Progenitor cell of endocrine pancreas (in vitro differentiated cells): ENCODE measurements at places on chromosomes 7 and 10.
A peak's percentile ranks its signal among the peaks of the same experiment; 100 is the strongest.

DNA sequence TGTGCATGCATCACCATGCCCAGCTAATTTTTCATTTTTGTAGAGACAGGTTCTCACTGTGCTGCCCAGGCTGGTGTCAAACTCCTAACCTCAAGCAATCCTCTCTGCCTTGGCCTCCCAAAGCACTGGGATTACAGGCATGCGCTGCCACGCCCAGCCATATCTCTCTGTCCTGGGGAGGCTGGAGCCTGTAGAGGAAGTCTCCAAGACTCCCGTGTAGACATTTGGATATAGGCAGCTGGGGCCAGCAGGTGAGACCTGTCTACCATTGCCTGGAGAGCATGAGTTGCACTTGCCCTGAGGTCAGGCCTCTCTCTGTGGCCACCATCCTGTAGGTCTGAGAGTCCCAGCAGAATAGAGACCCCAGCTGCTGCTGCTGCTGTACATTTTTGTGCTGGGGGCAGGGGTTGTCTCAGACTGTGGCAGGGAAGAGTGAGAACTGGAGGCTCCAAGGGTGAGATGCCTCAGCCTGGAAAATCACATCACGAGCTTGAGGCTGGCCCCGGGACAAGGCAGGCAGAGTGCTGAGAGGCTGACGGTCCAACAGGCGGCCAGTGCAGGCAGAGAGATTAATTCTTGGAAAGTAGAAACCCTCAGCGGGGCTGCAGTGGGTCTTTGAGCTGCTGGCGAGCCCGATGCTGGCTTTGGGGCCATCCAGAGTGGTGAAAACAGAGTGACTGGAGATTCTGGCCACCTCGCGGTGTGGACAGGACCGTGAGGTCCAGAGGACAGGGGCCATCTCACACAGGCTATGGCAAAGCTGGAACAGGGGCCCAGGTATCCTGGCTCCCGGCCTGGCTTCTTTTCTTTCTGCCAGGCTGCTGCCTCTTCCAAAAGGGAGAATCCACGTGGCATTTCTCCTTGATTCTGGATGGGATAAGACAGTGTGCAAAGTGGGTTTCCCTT is 60.9 kb downstream of the TMEM270 start:
- H3K27me3 ChIP-seq = no peaks in the 10 kb centered on the region
- H3K4me1 ChIP-seq = peaks cover 8% of the 10 kb centered on the region
- DNase-seq = no peak
- no peak overlapping the region for H3K27ac ChIP-seq

DNA sequence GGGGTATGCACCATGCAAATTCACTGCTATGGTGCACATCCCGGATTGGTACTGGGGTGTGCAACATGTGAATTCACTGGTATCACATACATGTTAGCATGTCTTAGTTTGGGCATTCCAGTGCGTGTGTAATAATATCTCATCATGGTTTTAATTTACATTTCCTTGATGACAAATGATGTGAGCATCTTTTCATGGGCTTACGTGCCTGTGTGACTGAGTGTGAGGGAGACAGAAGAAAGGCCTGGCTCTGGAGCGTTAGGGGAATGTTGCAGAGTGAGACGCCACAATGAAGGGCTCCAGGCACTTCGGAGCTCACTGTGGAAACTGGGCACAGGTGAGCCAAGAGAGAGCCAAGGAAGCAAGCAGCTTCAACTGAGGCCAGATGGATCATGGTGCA is 162.6 kb downstream of the UBE2H start:
- DNase-seq = no peak
- H3K36me3 ChIP-seq = no peaks in the 10 kb centered on the region
- H3K4me3 ChIP-seq = no peak overlapping the region
- H3K27me3 ChIP-seq = peaks cover 64% of the 10 kb centered on the region
- no peak overlapping the region for H3K27ac ChIP-seq

- H3K4me1 ChIP-seq = peaks cover 5% of the 10 kb centered on the region
- no peak overlapping the region for H3K4me3 ChIP-seq
- no peaks in the 10 kb centered on the region for H3K36me3 ChIP-seq
- H3K27ac ChIP-seq = no peak overlapping the region
- DNase-seq = no peak
These were observed 87.8 kb upstream of the DYNC1I1 start for GRCh38 chr7:95684505-95684904.

- H3K4me3 ChIP-seq = no peak overlapping the region
- H3K27ac ChIP-seq = peak overlapping the region; percentile 26
- peaks cover 29% of the 10 kb centered on the region for H3K4me1 ChIP-seq
These were observed 23.8 kb downstream of the DIP2C start for GRCh38 chr10:665579-666091.

DNA sequence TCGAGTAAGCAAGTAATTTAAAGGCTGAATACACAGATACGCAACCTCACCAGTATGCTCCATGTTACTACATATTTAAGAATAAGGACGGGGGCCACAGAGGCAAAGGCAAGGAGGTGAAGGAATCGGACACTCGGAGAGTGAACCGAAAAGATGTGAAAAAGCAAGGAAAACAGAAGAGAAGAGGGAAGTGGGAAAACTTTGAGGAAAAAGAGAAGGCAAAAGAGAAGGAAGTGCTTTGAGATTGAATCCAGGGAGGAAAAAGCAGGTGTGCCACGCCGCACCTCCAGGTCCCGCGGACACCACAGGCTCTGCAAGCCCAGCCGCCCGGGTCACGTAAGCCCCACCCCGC is 367 bp upstream of the AVL9 start:
- no peak for DNase-seq
- peaks cover 16% of the 10 kb centered on the region for H3K4me1 ChIP-seq
- no peaks in the 10 kb centered on the region for H3K27me3 ChIP-seq
- H3K36me3 ChIP-seq = peaks cover 3% of the 10 kb centered on the region
- H3K4me3 ChIP-seq = peak overlapping the region; percentile 98

DNA sequence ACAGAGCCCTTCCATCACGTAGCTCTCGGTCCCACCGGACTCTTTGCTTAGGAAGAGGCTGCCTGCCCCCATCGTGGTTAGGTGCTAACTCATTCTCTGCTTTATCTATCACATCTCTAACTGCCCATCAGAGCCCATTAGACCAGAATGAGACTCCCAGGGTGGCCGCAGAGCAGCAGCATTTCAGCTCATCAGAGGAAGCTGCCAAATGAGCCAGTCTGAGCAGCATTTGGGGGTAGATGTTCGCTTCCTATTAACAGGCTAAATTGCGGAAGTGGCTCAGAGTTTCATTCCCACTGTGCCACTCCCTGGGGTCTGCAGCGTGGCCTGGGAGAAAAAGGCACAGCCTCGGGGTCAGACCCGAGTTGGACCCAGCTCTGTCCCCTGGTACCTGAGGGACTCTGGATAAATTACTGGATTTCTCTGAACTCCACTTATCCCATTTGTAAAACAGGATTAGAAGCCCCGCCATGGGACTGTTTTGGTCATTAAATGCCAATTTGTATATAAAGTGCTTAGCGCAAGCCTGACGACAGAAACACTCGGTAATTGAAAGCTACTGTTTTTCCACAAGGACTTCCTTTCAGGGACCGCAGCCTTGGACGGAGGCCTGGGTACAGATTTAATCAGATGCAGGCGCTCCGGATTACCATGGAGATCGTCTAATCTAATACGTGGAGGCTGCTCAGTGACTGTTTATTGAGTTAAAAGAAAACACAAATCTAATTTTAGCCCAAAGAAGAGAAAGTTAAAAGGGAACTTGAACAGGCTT is 73.8 kb upstream of the PRLHR start:
- no peak overlapping the region for H3K4me3 ChIP-seq
- H3K36me3 ChIP-seq = no peaks in the 10 kb centered on the region
- H3K27ac ChIP-seq = no peak overlapping the region
- peaks cover 2% of the 10 kb centered on the region for H3K27me3 ChIP-seq

DNA sequence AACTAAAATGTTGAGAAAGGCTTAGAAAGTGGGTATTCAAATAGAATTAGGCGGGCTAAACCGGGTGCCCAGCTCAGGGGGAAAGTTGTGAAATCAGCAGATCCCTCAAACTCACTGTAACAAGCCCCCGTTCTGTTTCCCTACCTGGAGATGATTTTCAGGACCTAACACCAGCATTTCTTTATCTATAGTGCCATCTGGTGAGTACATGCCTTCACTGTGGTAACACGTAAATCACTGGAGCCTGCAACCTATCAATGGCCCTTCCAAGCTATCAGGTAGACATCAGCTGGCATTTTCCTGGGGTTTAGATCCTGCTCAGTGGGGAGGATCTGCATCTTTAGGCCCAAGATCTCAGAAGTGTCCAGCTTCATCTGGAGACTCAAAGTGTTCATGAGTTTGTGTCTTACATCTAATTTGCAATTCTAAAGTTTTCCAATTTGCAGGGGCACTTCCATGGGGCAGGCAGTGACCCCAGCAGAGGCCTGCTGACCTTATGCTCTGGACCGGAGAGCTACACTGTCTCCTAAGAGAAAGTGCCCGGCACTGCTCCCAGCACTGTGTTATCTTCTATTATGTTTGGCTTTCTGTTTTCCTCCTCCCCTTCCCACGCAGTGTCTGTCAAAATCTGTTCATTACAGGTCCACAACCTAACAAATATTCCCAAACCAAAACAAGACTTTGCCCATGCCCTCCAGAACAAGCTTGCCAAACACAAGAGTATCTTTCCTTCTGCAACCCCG is 132.5 kb downstream of the LSM5 start:
- no peak overlapping the region for H3K27ac ChIP-seq
- peaks cover 22% of the 10 kb centered on the region for H3K27me3 ChIP-seq
- no peak for DNase-seq
- peaks cover 4% of the 10 kb centered on the region for H3K4me1 ChIP-seq
- H3K36me3 ChIP-seq = no peaks in the 10 kb centered on the region
- no peak overlapping the region for H3K4me3 ChIP-seq

- H3K27ac ChIP-seq = no peak overlapping the region
- no peak for DNase-seq
- no peak overlapping the region for H3K4me3 ChIP-seq
- H3K27me3 ChIP-seq = peaks cover 13% of the 10 kb centered on the region
These were observed 17.6 kb downstream of the SFTPA2 start for GRCh38 chr10:79542626-79543025.

DNA sequence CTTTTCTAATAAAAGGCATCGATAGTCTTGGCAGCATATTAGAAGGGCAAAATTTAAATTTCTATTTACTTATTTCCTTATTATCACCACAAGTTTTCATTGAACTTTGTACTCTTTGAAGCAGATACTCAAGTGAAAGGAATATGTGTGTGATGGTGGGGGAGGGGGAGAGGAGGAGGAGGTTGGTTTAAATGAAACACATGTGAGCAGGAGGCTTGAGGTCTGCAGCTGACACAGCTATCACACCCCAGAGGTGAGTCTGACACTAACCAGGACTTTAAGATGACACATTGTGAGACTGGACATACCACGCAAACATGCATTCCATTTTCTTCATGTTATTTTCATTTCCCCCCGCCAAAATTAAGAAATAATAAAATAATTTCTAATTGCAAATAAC is 63.3 kb downstream of the CTTNBP2 start:
- no peak overlapping the region for H3K27ac ChIP-seq
- H3K4me3 ChIP-seq = no peak overlapping the region

DNA sequence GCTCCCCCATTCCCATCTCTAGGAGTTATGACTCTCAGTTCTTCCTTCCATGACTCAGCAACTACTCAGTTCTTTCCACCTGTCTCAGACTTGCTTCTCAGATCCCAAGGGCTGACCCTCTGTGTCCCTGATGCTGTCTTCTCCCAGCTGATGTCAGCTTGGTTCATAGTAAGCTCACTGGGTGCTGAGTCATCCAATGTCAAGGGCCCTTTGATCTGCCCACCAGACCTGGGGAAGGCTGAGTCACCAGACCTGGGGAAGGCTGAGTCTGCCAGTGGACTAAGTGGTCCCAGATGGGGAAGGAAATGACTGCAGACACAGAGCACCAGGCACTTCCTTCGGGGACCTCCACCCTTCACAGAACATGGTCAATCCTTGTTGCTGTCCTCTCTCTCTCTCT is 76.1 kb upstream of the ZEB1 start:
- H3K36me3 ChIP-seq = no peaks in the 10 kb centered on the region
- H3K4me1 ChIP-seq = no peaks in the 10 kb centered on the region
- no peak for DNase-seq
- no peak overlapping the region for H3K27ac ChIP-seq

- H3K36me3 ChIP-seq = peaks cover 4% of the 10 kb centered on the region
- H3K27ac ChIP-seq = peak overlapping the region; percentile 67
- DNase-seq = no peak
- H3K4me3 ChIP-seq = no peak overlapping the region
- H3K4me1 ChIP-seq = peaks cover 32% of the 10 kb centered on the region
These were observed 12.3 kb downstream of the OGDH start for GRCh38 chr7:44618753-44619152.

GRCh38 chr10:25768167-25768566 is 165.9 kb upstream of the MYO3A start:
- H3K4me1 ChIP-seq = peaks cover 8% of the 10 kb centered on the region
- peaks cover 5% of the 10 kb centered on the region for H3K27me3 ChIP-seq
- DNase-seq = no peak
- H3K27ac ChIP-seq = no peak overlapping the region
- no peak overlapping the region for H3K4me3 ChIP-seq
- H3K36me3 ChIP-seq = no peaks in the 10 kb centered on the region

DNA sequence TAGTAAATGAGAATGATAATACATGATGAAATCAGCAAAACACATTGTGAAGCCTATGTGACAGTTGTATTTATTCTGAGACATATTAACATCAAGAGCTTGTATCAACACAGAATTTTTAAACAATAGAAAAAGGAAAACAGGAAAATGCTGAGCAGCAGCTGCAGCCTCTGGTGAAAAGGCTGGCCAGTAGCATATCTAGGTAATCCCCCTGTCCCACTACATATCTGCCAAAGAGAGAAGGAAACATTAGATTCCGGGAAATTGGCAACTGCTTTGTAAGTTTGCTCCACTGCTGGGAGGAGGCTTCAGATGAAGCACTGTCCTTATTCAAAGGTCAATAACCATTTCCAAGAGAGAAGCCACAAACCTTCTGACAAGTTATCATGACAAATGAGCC is 89.4 kb downstream of the RALA start:
- DNase-seq = no peak
- H3K4me3 ChIP-seq = no peak overlapping the region
- H3K27me3 ChIP-seq = no peaks in the 10 kb centered on the region
- H3K4me1 ChIP-seq = no peaks in the 10 kb centered on the region
- no peak overlapping the region for H3K27ac ChIP-seq
